Kasumi-1 (cell line): ENCODE measurements at places on chromosomes 5 and 9.

DNA sequence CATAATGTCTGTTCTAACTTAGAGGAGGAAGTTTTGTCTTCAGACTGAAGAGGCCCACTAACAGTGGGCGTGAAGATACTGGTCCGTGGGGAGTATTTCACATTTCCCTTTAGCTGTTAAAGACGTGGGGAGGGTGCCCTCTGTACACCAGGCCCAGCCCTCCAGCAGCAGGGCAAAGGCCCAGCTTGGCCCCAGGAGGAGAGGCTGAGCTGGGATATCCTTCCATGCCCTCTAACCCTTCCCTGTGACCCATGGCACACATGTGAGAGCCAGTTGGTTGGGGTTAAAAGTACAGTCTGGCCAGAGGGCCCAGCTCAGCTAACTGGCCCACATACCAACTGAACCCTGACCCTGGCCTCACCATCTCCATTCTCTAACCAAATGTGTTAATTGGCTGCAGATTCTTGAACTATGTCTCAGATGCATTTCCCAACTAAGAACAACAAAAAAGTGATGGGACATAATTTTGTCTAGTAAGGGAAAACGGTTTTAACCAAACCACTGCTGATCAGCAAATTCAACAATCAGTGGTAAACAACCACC is 74.4 kb downstream of the LHFPL2 start:
- DNase-seq = no peak

- DNase-seq = no peak
Measured at GRCh38 chr5:115460472-115460871, 84.1 kb downstream of the FEM1C start.

GRCh38 chr9:83707518-83707767 is 315 bp downstream of the UBQLN1 start:
- DNase-seq = peak; percentile 62

DNA sequence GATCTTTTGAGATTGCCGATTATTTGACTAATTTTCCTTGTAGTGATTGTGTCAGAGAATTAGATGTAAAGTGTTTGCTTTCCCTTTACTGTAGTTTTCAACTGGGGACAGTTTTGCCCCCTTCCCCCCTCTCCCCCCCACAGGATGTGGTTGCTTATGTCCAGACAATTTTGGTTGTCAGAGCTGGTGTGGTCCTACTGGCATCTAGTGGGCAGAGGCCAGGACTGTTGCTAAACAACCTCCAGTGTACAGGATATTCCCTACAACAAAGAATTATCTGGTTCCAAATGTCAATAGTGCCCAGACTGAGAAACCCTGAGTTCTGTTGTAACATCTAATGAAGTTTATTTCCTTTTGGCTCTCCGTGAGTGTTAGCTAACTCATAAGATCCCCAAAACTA is 20.0 kb downstream of the TMEFF1 start:
- DNase-seq = no peak

DNA sequence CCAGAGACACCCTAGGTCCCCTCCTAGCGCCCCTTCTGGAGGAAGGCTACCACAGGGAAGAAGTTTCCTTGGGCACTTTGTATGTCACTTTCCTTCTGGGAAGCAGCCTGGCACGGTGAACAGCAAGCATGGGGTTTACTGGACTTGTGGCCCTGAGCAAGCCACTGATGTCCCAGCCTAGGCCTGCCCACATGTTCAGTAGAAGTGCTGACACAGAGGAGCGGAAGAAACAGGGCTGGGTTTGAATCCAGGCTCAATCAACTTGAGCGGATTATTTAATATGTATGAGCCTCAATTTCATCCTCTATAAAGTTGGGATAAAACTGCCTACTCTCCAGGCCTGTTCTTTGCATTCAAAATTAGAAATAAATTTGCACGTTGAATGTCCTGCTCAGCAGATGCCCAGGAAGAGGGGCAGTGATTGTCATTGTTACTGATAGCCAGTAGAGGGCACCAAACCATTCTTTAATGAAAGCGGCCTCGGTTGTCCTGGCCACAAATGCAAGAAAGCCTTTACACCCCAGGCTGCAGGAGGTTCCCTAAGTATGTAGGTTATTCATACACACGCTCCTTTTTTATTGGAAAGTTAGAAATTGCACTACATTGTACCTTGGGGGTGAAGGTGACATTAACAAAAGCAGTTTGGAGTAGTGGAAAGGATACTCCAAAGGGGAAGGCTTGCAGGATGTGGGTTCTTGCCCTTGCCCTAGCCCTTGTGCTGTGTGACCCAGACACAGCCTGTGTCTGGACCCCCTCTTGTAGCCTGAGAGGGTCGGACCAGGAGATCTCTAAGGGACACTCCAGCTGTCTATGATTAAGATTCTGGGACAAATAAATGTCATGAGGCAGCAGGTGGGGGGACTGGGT is 13.4 kb upstream of the XPA start:
- DNase-seq = peak; percentile 81

GRCh38 chr5:143179126-143179740 is 224.3 kb downstream of the NR3C1 start:
- DNase-seq = no peak

DNA sequence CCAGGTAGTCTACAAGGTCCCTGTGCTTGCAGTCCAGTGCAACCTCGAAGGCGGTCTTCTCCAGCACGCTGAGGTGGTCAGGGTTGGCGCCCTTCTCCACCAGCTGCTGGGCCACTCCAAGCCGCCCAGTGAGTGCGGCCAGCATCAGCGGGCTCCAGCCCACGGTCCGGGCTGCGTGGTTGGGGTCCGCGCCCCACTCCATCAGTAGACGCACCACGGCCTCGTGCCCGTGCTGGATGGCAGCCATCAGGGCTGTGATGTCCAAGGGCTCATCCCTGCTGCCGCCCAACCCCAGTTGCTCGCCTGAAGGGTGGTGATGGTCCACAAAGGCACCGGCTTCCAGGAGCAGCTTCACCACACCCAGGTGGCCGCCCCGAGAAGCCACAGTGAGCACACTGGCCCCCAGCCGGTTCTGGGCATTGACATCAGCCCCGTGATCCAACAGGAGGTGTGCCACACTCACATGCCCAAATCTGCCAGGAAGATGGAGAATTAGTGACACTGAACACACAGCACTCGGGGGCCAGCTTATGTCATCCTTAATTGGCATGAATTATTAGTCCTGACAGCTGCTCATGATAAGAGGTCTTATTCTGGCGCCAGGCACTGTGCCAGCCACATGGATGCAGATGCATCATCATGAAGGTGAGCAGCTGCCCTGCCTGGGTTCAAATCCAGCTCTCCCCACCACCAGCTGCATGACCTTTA is 6.1 kb downstream of the ANKS6 start:
- DNase-seq = no peak

DNA sequence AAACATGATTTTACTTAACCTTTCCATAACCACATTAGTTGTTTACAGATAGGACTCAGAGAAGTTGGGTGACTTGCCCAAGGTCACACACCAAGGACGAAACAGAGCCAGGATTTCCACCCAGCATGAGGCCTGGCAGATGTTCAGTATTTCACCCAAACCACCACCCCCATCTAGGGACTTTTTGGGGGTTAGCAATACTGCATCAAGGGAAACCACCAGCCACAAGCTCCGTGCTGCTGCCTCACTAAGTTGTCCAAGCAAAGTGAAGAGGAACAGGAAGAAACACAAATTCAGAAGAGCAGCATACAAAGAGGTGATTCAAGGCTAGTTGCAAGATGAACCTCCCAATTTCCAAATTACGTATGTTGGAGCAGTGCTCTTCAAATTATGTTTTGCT is 219.6 kb upstream of the RORB start:
- DNase-seq = peak; percentile 30

GRCh38 chr9:104686081-104686480 is 8.2 kb upstream of the OR13D1 start:
- no peak for DNase-seq

GRCh38 chr9:137031904-137032640 is at the start of gene FUT7:
Gene FUT7 (minus strand): TSS chr9:137032088. CDS start chr9:137031991, 97 bp downstream.
- DNase-seq = peak; percentile 54

DNA sequence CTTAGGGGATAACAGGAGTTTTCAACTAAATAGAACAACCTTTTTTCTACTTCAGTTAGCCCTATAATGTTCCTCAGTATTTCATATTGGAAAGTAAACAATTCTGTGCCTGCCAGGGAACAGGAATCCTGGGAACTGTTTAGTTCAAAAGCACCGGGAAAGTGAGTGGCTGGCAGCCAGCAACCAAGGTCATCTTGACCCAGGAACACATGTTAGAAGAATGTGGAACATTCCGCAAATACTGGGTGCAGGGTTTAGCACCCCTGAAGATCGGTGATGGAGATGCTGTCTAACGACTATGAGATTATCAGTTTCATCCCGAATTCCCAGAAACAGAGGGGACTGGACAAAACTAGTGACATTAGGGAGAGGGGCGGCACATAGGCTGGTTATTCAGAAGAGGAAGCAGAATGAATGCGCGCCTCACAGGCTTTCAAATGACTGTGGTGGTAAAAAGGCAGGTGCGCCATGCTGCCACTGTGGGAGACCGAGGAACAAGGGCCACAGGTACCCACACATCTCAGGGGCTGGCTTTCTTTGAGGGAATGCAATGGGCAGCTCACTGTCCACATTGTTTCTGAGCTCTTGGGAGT is 51.2 kb downstream of the IPPK start:
- no peak for DNase-seq

GRCh38 chr9:119088002-119088547 is 281.2 kb downstream of the BRINP1 start:
- no peak for DNase-seq

DNA sequence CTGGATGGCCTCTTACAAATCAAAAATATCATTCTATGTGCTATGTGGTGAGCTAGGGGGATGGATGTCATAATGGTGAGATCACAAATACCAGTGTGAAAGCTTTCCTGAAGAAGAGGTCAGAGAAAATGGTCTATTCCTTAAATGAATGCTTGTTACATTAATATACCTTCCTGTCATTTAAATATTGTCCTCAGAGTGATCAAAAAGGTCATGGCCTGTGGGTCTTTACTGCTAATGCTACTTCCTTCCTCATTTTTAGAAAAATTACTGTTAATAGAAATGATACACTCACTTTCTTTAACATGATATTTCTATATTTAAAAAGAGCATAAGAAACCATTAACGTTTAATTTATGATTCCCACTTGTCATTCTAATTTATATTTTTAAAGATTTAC is 9.7 kb downstream of the OMD start:
- DNase-seq = peak; percentile 15

GRCh38 chr9:19701991-19702390 is 86.8 kb downstream of the SLC24A2 start:
- no peak for DNase-seq

DNA sequence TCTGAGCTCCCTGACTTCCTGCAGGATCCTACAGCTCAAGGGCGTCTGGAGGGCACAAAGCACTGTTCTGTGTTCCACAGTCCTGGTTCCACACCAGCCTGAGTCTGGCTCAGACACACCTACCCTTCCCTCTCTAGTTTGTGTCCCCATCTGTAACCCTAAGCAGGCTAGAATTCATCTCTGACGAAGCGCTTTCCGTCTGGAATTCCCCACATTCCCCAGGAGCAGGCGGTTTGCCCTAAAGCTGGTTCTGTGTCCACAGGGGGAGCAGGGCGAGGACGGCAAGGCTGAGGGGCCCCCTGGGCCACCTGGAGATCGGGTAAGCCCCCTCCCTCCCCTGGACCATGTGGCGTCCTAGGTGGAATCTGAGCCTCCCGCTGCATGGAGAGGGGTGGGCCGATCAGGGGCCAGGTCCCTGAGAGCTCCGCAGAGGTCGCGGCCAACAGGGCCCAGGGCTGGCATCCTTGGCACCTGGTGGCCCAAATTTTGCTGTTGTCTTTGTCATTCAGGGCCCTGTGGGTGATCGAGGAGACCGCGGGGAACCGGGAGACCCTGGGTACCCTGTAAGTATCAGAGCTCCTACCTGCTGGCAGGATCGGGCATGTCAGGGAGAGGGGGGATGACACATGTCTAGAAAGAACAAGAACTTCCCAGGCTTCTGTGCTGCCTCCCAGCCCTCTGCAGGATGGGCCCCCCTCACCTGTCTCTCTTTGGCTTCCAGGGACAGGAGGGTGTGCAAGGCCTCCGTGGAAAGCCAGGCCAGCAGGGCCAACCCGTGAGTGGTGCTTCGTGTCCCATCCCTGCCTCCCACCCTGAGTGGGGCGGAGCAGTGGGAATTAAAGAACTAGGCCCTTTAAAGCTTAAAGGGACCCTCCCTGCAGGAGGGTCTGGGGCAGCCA is 34.5 kb upstream of the ORM1 start:
- DNase-seq = no peak

DNA sequence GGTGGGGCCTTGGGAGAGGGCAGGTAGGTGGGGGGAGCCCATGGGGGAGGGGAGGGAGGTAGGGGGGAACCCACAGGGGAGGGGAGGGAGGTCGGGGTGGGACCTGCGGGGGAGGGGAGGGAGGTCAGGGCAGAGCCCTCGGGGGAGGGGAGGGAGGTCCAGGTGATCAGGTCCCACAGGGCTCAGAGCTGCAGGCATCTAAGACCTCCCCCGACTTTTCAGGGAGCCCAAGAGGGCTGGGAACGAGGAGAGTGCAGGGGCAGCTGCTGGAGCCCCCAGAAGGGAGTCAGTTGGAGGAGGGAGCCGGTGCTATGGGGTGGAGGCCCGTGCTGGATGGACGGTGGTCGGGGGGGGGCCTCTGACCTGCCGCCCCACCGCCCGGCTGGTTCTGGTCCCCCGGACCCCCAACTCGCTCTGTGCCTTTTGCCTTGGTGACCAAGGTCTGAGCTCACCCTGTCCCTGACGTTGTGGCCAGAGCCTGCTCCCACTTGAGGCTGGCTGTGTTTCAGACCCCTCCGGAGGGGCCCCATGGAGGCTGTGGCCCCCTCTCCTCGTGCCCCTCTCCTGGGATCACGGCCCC is 31.8 kb downstream of the SLC9A3 start:
- no peak for DNase-seq

DNA sequence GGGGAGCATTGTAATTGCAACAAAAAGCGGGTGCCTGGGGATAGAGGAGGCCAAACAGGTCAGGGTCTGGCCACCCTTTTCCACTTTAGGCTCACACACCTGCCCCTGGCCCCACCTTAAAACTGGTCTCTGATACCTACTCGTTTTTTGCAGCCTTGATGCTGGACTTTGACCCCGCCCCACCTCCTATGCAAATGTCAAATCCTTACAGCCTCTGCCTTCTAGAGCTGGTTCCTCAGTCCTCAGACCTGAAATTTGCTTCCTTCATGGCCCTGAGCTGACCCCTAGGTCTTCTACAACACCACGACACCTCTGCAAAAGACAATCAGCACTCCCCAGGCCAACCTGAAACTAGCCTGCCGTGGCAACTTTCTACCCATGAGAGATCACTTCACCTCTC is 37.7 kb downstream of the SMIM23 start:
- DNase-seq = no peak

GRCh38 chr5:95810305-95811125 is 12.0 kb downstream of the GLRX start:
- DNase-seq = no peak

- DNase-seq = no peak
Measured at GRCh38 chr5:9670371-9670770, 40.2 kb upstream of the TAS2R1 start.
